ENCODE measurements at places on chromosomes 12 and 14.
A peak's percentile ranks its signal among the peaks of the same experiment; 100 is the strongest.

DNA sequence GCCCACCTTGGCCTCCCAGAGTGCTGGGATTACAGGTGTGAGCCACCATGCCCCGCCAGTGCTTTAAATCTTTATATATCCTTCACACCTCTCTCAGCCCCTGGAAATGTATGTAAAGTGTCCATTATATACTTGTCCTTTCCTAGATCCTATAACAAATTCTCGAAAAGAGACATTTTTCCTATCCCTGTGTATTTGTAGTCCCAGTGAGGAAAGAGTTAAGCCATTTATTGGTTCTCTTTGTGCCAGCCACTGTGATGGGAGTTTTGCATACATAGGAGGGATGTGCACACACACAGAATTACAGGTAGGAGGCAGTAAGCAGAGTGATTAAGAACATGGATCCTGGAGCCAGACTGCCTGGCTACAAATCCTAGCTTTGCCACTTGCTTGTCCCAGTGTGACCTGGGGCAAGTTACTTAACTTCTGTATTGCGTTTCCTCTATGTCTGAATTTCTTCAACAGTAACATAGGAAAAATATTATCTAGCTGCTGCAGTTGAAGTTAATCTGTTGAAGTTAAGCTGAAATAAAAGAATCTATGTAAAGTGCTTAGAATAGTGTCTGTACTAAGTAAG is 2.1 kb upstream of the RABGGTA start:
- DNase-seq: peak; percentile 38

DNA sequence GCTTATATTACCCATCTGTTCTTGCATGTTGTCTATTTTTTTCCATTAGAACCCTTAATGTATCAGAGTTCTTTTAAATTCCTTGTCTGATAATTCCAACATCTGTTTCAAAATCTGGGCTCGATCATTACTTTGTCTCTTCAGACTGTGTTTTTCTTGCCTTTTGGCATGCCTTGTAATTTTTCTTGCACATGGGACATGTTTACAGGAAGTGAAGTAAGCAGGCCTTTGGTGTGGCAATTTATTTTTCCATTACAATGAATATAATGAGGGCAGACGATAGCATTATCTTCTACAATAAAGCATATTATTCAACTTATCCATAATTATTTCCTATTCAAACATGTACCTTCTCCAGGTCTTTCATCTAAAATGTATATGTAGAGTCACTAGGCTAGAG is 48.3 kb downstream of the STXBP6 start:
- DNase-seq: no peak

GRCh38 chr12:3671330-3672112 is 81.4 kb downstream of the CRACR2A start:
- DNase-seq: no peak

- peak; percentile 57 for DNase-seq
Observed at GRCh38 chr12:1305791-1306500, 288.4 kb downstream of the FBXL14 start.

DNA sequence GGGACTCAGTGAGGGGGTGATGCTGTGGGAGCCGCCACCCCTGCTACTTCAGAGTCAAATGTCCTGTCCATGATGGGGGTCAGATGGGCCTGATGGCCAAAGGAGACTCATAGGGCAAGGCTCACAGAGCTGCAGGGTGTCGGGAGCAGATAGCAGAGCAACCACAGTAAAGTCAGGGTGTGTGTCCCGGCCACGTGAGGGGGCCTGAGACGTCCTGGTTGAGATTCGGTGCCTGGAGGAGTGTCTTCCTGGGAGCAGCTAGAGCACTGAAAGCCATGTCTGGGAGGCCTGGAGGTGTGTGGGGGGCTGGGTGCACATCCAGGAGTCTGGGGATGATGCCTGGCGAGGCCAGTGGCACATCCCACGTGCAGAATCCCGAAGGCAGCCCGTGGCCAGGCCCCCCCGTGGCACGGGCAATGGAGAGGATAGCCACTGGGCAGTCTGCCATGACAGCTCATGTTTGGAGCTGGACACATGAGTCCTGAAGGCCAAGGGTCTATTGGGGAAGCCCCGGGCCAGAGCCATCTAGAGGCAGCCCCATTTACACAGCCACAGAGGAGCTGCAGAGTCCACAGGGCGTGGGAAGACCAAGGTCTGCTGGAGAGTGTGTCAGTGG is 308.0 kb upstream of the SFSWAP start:
- DNase-seq: no peak

GRCh38 chr14:80764496-80764895 is 177.0 kb downstream of the CEP128 start:
- no peak for DNase-seq

GRCh38 chr14:38420048-38420447 is 164.2 kb upstream of the CLEC14A start:
- DNase-seq: no peak

- no peak for DNase-seq
Observed at GRCh38 chr12:25013061-25013460, 64.2 kb upstream of the BCAT1 start.

DNA sequence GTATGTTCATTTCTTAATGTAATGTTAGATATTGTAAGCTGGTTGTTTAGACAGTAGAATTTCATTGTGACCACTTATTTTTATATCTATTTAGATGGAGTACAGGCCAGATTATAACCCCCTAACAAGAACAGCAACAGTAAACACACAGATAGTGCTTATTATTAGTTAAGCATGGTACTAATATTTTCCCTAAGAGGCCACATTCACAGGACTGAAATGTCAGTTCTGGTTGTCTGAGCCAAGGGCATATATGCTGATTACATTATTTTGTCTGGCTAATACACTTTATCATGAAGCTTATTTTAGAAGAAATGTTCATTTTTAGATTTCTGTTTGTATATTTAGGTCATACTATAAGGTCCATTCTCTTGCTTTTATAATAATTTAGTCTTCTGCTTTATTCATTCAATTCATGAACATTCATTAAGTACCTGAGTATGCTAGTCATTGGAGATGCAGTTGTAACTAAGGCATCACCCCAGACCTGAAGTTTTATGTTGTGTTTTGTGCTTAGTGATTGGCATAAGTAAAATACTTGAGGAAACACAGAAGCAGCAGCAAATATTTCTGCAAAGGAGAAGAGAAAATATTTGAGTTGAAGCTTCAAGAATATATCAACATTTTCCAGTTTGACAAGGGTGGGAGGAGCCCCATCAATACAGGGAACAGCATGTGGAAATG is 413.7 kb downstream of the RAD51B start:
- DNase-seq: no peak

- no peak for DNase-seq
Observed at GRCh38 chr12:17301544-17301943, 695.6 kb upstream of the LMO3 start.

- peak; percentile 76 for DNase-seq
Observed at GRCh38 chr12:116604951-116605641, 45.9 kb downstream of the MAP1LC3B2 start.

DNA sequence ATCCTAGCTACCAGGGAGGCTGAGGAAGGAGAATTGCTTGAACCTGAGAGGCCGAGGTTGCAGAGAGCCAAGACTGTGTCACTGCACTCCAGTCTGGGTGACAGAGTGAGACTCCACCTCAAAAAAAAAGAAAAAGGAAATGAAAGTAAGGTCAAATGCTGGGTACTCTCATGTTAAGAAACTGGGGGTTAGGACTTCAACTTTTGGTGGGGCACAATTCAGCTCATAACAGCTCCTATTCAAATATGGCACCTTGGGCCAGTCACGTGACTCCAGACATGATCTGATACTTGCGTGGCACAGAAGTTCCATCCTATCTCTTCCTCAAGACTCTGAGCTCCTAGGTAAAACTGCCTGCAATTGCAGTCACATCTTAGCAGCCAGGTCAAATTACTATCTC is 142.7 kb downstream of the EGLN3 start:
- DNase-seq: no peak

GRCh38 chr12:68250454-68250853 is 3.0 kb downstream of the IL22 start:
- DNase-seq: no peak

DNA sequence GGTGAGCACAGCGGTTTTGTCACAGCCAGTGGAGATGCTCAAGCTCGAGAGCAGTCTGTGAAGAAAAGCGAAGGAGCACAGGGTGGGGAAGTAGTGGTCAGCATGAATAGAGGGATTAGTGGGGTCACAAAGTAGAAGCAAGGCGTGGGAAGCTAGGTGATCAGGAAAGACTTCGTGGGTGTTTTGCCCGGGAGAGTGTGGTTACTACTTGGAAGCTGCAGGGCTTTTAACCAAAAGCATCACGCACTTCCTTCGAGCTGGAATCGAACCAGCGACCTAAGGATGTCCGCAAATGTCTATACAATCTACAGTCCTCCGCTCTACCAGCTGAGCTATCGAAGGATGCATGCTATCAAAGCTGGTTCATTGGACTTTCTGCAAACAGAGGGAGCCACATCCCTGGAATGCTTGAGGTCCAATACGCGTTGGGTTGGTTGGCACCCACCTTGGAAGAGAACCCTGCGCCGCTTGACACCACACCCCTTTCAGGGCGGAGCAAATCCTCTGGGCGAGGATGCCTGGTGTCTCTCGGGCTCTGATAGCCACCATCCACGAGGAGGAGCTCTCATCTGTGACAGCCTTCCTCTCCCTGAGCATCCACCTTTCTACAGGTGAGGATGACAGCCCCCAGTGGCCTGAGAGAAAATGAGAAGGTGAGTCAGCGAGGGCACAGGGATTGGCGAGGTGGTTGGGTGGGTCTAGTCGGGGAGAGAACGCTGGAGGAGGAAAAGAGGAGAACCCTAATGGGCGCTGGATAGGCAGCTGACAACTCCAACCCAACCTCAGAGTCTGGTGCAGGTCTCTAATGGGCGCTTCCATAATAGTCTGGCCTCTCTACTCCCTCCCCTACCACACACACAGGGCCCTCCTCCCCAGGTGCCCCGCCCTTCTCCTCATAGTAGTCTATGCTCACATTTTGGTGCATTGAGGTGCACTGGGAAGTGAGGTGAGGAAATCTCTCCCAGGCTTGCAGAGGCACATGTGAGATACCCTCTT is 16.0 kb upstream of the OR6S1 start:
- peak; percentile 45 for DNase-seq

DNA sequence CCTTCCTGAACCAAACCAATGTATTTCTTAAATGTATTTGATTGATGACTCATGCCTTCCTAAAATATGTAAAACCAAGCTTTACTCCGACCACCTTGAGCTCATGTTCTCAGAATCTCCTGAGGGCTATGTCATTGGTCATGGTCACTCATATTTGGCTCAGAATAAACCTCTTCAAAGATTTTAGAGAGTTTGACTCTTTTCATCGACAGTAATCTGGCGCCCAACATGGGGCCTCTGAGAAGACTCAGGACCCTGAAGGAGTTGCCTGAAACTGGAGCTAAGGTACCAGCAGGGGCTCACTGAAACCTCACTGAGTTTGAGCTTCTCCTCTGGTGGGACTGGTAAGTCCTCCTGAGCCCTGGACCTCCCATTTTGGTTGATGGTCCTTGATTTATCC is 17.2 kb upstream of the PSMC1 start:
- DNase-seq: peak; percentile 9

DNA sequence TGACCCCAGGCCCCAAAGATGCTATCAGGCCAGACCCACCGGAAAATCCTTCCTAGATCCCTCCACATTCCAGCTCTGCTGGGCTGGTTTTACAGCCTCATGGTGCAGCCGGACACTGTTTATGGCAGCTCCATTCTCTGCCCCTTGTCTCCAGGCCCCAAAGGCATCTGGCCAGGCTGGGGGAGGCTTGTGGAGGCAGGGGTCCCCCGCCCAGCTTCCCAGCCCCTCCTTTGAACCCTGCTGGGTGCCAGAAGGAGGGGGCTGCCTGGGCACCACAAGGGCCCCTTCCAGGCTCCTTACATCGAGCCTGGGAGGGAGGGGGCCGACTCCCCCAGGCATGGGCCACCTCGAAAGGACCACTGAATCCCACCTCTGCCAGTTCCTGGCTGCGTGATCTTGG is 19.8 kb upstream of the SMUG1 start:
- no peak for DNase-seq

- DNase-seq: no peak
Observed at GRCh38 chr12:116990971-116991966, 80.5 kb downstream of the FBXW8 start.

DNA sequence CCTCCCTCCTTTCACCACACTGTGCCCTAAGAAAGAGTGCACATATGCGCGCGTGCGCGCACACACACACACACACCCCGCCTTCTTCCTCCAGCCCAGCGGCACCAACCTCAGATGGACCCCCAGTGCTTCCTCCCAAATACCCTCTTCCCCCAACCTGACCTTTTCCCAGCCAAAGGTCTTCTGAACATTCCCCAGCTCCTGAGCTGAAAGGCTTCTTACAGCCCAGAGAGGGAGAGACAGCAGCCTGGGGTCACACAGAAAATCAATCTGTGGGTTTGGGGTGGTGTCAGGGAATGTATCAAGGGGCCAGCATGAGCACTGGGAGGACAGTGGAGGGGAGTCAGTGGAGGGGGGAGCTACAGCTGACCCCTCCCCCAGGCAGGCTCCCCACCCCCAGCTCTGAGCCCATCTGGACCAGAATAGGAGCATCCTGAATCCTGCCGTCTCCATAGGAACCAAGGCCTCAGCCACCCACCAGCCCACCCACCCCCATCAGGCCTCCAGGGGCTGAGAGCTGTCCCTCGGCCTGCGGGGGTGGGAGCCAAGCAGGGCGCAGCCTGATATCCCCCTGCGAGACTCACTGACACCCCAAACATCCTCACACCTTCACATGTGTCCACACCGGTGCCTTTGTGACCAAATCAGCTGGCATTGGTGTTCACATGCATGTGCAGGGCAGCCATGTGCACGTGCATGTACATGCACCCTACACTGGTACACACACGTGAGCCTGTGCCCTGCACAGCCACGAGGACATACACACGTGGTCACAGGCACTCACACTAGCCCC is 5.7 kb downstream of the RASAL1 start:
- DNase-seq: no peak

- DNase-seq: no peak
Observed at GRCh38 chr12:89494411-89495231, 30.0 kb downstream of the GALNT4 start.

DNA sequence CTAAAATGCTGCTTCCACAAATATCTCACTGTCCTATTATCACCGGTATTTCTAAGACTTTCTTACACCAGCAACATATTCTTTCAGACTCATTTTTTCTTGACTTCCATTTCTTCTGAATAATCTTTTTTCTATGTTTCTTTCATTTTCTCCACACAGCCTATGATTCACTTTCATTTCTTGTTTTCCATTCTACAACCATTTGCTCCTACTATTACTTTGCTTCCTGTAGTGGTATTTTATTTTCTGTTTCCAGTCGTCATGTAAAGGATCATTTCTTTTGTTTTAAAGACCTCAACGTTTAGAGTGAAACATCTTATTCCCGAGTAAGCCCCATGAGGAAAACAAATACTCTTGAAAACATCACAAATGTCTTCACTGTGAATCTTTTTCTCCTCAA is 182.2 kb upstream of the MDGA2 start:
- DNase-seq: no peak

DNA sequence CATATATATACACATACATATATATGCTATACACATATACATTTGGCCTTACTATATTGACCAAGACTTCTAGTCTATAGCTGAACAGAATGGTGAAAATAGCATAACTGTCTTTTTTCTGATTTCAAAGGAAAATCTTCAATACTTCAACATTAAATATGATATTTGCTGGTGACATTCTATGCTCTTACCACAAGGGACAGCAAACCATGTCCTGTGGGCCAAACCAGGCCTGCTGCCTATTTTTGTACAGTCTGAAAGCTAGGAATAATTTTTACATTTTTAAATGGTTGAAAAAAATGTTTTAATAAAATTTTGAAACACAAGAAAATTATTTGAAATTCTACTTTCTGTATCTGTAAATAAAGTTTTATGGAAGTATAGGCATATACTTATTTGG is 63.6 kb downstream of the EML5 start:
- peak; percentile 14 for DNase-seq

Measured in NCI-H69 (cell line).